Mesenchymal stem cell (in vitro differentiated cells and primary cell): ENCODE measurements at places on chromosomes 5 and 9.

DNA sequence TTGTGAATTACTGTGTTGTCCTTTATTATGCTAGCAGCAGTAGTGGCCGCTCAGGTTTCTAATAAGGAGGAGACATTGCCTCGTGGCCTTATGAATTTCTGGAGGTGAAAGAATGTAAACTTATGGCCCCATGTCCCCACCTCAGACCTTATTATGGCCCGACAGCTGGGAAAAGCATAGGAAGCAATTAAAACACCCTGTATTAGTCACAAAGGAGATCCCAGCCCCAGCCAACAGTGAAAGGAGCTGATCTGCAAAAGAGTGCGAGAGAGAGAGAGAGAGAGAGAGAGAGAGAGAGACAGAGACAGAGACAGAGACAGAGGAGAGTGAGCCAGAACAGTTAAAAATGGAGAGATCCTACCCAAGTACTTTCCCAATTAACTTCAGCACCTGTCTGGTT is 269.3 kb downstream of the DMRT2 start:
- DNase-seq, result no peak

DNA sequence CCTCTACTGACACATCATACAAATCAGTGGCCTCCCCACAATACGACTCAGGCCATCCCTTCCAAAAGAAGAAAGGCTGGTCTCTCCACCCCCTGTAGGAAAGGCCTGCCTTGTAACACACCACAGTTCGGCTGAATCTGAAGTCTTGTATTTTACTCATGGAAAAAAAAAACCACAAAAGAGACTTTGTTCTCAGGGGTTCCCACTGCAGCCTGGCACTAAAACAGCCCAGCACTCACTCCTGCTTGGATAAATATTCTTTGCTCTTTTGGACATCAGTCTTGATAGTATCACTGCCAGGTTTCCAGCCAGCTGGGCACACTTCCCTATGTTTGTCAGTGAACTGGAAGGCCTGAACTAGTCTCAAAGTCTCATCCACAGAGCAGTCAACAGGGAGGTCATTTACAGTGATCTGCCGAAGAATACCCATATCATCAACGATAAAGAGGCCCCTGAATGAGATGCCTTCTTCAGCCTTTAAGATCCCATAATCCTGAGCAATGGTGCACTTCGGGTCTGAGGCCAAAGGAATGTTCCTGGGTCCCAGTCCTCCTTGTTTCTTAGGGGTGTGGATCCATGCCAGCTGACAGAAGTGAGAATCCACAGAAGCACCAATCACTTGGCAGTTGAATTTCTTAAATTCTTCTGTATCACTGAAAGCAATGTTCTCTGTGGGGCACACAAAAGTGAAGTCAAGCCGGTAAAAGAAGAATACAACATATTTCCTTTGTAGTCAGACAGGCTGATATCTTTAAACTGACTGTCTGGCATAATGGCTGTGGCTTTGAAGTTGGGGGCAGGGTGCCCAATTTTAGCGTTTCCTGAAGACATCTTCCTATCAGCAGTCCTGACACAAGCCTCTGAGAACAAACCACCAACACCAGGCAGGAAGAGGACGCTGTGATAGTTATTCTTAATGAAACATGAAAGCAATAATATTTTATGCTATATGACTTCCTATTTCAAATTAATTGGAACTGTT is 198.1 kb downstream of the LURAP1L start:
- DNase-seq, result no peak

- no peak for DNase-seq
These were observed 177.9 kb upstream of the KLF4 start for GRCh38 chr9:107667231-107668070.

- DNase-seq, result no peak
These were observed 95.9 kb upstream of the GNAQ start for GRCh38 chr9:78127279-78128225.

DNA sequence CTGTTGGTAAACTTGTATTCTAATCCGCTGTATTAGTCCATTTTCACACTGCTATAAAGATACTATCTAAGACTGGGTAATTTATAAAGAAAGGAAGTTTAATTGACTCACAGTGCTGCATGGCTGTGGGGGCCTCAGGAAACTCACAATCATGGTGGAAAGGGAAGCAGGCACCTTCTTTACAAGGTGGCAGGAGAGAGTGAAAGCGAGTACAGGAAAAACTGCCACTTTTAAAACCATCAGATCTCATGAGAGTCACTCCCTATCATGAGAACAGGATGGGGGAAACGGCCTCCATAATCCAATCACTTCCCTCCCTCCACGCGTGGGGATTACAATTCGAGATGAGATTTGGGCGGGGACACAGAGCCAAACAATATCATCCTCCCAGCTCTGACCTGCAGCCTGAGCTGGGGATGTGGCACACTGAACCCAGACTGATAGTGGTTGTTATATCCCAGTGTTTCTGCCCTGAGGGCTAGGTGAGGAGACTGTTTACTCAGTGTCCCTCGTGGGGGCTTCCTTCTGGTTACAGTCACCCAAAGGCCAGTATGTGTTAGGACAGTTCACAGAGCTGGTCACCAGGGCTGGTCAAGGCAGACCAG is 488.3 kb downstream of the KDM4C start:
- no peak for DNase-seq

DNA sequence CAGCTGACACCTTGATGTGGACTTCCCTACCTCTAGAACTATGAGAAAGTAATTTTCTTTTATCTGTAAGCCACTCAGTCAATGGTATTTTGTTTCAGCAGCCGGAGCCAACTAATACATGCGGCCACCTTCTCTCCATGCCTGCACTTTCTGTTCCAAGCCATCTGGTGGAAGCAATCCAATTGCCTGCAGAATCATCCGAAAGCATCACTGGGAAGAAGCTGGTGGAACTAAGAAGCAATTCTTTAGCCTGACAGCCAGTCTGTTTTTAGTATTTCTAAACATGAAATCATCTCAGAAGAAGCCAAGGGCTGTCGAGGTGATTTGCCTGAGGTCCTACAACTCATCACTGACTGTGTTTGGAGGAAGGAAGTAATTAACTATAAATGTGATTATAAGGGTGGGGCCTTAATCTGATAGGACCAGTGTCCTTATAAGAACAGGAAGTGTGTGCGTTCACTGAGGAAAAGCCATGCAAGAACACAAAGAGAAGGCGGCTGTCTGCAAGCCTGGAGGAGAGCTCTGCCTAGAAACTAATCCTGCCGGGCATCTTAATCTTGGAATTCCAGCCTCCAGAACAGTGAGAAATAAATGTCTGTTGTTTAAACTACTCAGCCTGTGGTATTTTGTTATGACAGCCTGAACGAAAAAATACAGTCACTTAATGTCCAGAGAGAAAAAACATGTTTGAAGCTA is 49.1 kb downstream of the NXNL2 start:
- DNase-seq, result peak; percentile 84

DNA sequence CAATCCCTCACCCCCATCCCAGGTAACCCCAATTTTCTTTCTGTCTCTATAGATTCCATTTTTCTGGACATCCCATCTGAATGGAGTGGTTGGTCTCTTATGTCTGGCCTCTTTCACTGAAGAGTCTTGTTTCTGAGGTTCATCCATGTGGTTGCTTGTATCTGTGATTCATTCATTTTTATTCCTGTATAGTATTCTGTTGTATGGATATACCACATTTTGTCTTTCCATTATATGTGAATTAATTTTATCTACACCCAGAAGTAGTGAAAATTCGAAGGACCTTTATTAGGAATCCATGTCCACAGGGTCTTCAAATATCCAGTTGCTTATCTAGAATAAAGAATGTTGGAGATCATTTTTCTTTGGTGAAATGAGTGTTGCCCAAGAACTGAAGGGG is 207.6 kb upstream of the MSX2 start:
- no peak for DNase-seq

DNA sequence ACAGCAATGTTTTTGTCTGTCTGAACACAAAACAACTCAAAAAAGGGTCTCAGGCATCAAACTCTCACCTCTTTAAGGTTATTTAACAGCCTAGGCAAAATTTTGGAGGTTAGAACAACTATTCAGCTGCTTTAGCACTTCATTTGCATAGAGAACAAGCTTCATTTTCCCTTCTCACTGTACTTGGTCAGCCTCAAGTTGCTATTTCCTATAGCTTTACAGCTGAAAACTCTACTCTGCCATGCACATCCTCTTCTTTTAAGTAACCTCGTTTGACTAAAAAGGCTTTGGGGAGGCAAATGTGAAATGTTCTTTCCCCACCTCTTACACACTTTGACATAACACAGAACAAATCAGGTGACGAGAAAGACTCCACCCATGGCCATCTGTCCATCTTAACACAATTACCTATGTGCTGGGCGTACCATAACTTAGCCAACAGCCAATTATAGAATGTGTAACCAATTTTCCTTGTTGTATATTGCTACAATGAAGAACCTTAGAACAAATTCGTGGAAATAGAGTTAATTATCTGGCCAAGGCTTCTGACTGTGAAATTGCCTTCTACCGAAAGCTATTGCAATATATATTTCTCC is 195.7 kb downstream of the DCP2 start:
- no peak for DNase-seq

- no peak for DNase-seq
These were observed 95.4 kb upstream of the PPP1R26 start for GRCh38 chr9:135384226-135384625.

GRCh38 chr9:18618862-18619261 is 144.9 kb downstream of the ADAMTSL1 start:
- no peak for DNase-seq

GRCh38 chr9:127897193-127897692 is 2.2 kb downstream of the ST6GALNAC6 start:
- DNase-seq, result peak; percentile 92

GRCh38 chr5:81165493-81166119 is 67.5 kb upstream of the CKMT2 start:
- DNase-seq, result peak; percentile 65

DNA sequence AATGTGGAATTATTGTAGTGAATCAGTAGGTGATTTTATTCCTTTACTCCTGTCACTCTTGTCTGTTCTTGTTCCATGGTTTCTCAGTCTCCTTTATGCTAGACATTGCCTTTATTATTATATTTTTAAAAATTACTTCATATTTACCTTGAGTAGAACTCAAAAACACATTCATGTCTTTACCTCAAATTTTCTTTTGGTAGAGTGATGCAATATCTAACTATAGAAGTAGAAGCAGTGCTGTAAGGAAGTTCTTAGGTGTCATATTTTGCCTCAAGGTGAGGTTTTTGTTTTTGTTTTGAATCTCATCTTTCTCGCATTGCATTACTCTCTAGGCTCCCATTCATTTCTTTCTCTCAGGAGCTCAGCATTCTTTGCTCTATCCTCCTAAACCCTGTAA is 12.2 kb downstream of the IPO11 start:
- DNase-seq, result no peak

DNA sequence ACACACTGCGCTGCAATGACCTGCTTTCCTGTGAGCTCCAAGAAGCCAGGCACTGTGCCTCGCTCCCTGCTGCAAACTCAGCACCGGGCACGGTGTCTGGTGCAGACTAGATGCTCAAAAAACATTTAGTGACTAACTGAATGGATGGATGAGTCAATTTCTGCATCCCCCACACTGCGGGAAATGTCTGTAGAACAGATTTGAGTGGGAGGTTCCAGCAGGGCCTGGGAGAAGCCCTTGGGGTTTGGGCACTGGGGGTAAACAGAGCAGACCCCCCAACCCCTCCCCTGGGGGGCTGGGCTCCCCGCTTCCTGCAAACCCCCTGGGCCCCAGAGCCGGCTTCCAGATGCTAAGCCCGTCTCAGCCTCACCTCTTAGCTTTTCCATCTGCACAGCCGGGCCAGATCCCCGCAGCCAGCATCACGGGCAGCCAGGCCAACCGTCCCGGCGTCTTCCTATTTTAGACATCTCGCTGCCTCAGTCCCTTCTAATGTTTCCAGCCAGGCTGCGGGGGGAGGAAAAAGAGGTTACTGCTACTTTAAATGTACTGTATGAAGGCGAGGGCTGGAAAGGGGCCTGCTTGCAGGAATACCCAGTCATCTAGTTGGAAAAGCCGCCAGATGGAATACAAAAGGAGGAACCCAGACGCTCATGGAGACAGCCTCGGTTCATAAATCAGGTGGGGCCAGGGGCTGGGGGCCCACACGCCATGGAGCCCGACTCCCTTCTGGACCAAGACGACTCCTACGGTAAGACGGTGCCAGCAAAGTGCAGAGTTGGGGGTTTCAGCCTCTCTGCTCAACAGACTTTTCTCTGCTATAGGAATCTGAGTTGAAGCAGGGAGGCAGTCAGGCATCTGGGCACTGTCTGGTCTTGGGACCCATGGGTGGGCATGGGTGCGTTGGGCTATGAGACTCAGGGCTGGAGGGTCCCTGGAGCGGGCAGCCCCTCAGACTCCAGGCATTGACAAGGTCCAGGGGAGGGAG is 67.1 kb upstream of the GGTA1 start:
- DNase-seq, result peak; percentile 42

GRCh38 chr9:131851414-131851813 is 111.5 kb upstream of the RAPGEF1 start:
- DNase-seq, result no peak

GRCh38 chr5:178284093-178284675 is 51.6 kb upstream of the PHYKPL start:
- DNase-seq, result no peak

DNA sequence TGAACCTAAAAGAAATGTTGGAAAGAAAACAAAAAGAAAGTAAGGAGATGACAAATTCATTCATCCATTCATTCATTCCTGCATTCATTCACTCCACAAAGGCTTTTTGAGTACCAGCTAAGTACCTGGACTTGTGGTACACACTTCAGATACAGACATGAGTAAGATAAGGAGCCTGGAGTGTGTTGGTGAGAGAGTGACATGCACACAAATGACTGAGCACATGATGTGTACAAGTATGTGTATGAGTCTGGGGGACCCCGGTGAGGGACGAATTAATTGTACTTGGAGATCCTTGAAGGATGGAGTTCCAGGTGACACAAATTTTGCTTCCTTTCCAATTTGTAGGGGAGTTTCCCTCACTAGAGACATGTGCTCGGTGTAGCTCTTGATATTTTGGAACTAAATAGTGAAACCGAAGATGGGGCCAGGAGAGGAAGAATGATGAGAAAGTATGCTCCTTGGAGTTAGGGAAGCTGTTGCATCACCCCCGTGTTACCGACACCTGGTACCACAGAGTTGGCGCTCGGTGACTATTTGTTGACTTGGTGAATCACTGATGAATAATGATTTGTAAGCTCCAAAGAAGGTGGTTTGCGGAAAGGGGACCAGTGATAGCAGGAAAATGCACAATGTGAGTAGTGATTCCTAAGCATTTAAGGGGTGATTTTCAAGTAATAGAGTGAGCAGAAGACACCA is 509.8 kb downstream of the CCDC171 start:
- peak; percentile 23 for DNase-seq

GRCh38 chr5:154534457-154535050 is 56.5 kb upstream of the HAND1 start:
- DNase-seq, result no peak

DNA sequence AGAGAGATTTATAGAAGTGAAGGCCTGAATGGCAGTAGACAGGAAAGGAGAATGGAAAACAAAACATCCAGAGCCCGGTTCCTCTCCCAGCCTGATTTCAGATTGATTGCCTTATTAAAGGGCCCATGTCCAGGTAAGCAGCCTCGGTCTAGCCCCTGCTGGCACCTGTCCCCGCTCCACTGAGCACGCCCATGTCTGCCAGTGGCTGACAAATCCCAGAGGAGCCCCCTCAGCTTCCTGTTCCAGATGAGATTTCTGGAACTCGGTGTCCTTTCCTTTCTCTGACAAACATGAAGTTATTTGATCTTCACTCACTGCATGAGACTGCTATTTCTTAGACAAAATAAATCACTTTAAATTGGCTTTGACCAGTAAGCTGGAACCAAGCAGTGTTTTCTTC is 187.0 kb upstream of the ADCY2 start:
- DNase-seq, result no peak
